ENCODE measurements at places on chromosomes 12 and 14.

DNA sequence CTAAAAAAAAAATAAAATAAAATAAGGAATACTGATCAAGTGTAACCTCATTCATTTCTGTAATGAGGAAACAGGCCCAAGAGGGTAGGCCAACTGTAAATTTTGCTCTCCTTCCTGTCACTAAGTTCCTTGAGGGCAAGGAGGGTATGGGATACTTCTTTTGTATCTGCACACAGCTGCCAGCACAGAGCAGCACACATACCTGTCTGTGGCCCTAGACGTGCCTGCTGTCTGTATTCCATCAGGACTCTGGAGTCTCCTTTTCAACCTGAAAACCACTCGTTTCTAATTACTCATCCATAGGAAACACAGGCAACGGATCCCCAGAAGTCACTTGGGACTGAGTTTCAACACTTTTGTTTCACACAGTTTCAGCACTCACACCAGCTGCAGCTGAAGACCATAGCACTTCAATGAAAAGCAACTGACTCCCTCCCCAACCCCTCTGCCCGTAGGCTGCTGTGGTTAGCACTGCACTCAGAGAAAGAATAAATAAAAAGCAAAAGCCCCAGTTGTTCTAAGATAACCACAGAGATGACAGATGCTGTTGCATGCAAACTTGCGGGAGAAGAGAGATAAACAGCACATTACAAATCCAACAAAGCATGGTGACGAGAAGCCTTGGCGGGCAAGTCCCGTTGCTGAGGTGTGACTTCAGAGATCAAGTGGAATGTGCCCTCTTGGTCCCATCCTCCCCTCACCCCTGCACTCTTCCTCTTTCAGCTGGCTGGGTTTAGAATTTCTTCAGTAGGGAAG, 24.9 kb downstream of the CRACR2A start:
- no peak for DNase-seq

GRCh38 chr14:56979936-56980335, 169.7 kb upstream of the OTX2 start:
- no peak for DNase-seq

- no peak for DNase-seq
Observed at GRCh38 chr12:26000898-26001297, 42.4 kb downstream of the RASSF8 start.

- DNase-seq = no peak
Observed at GRCh38 chr12:11958221-11959091, 112.3 kb upstream of the BCL2L14 start.

DNA sequence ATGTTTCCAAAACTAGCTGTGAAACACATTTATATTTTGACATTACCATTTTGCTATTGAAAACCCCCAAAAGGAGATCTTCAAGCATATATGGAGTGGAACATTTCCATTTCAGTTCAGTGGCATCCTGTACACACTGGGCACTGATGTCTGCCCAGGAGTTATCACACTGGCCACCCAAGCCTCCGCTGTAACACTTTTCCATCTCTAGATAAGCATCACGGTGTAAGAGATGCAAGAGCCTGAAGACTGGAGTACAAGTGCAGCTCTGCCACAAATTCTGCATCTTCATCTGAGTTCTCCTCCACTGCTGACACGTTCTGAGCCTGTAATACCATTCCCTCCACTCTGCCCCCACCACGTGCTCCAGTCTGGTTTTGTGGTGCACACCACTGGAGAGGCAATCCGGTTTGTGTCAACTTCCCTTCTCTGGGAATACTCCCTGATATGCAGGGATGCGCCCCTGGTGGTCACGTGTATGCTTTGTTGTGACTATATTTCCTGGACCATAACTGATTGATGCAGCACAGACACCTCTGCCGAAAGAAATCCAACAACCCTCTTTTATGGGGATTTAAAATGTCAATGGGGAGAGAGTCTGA, 12.7 kb downstream of the SPTLC2 start:
- no peak for DNase-seq

- no peak for DNase-seq
Observed at GRCh38 chr12:6866920-6867412, 365 bp upstream of the TPI1 start.

- DNase-seq = no peak
Observed at GRCh38 chr14:25110106-25110505, 60.2 kb upstream of the STXBP6 start.

DNA sequence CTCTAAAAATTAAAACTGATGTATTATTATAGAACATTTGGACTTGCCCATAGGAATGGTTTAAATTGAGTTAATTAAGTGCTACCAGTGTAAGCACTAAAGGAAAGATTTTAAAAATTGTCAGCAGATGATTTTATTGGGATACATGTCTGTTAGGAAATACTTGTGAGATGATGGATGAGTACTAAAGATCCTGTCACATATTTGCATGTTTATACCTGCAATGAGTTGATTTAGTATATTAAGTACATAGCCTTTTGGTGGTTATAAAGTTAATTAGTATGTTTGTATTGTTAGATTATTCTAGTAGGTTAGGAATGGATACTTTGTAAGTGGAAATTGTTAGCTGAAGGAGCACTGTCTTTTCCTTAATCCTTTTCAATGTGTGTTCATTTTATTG, 67.2 kb downstream of the CCDC91 start:
- DNase-seq = no peak

- DNase-seq = no peak
Observed at GRCh38 chr12:67595365-67595764, 53.2 kb upstream of the DYRK2 start.

DNA sequence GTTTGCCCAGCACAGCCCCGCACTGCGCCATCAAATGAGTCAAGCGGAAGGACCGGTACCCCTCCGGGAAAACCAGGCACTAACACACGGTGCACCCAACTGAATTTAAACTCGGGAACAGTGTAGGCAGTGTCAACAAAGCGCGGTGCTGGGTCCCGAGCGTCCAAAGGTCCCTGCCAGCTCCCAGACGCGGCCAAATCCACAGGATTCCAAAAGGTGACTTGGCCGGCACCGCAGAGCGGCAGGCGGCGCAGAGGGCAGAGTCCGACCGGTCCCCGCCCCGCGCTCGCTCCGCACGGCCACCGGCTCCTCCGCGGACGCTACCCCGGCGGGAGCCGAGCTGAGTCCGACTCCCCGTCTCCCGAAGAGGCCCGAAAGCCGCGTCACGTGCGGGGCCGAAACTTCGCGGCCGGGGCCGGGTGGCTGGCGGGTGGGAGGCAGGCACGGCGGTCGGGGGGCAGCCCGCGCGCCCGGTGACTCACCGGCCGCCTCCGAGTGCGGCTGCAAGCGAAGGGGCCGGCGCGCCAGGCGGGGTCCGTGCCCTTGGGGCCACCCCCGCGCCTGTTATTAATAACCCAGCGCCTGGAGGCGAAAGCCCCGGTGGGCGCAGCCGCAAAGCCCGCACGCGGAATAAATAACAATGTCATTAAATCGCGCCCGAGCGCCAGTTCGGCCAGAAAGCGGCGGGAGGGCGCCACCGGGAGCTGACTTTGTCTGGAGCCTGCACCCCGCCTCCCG, 863 bp downstream of the DENND5B start:
- DNase-seq = peak; percentile 81

DNA sequence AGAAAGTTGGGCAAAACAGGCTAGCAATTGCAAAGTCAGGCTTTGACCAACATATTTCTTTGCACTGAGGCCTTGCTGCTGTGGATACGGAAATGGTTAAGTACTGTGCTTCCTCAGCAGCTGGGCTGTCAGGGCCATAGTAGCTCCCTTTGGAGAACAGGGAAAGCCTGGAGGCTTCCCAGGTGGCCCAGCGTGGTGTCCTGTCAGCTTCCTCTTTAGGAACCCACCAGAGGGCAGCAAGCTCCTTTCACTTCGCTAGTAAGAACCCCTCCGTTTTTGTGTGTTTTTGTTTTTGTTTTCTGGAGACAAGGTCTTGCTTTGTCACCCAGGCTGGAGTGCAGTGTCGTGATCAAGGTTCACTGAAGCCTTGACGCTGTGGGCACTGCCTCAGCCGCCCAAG, 1.7 kb upstream of the CFAP251 start:
- DNase-seq = no peak

GRCh38 chr12:115966376-115966775, 311.1 kb downstream of the MED13L start:
- DNase-seq = no peak

All from SK-MEL-5 (cell line).